Stimulated activated CD4-positive, alpha-beta T cell treated with anti-CD3 and anti-CD28 coated beads, Interleukin-1b, Interleukin-23, amount 100 ng/mL, for 1 hour (primary cell): ENCODE measurements at places on chromosomes 4 and X.

DNA sequence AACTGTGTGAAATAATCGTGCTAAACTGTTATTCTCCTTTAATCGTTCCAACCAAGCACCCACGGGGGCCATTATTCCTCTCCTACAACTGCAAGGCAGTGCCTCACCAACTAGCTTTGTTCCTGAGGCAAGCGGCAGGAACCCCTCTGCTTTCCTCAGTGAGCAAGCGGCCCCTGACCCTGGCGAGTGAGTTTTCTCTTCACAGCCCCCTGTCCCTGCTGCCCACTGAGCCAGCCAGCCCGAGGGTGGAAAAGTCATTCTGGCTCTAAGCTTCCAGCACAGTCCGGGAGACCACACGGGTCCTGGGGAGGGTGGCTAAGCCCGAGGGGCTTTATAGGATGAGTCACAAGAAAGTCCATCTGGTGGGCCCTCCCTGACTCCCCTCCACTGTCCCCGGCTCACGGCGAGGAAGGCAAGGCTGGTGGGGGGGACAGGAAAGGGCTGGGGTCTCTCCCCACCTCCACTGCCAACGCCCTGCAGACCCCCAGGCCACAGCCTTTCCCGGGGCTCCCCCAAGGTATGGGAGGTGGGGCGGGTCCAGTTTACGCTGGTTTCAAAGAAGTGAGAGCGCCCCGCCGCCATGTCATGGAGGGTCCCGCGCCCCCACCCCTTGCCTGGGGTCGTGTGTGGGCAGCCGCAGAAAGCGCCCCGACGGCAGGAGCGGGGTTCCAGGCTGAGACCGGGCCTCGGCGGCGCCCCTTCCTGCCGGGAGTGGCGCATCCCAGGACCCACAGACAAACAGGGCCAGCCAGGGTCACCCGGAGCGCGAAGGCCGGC is 45.0 kb downstream of the CPLX1 start:
- DNase-seq = no peak

- DNase-seq = no peak
Observed at GRCh38 chr4:91577864-91578263, 725.9 kb upstream of the GRID2 start.

GRCh38 chrX:149572743-149573142 is 14.5 kb downstream of the MAGEA9B start:
- DNase-seq = no peak

DNA sequence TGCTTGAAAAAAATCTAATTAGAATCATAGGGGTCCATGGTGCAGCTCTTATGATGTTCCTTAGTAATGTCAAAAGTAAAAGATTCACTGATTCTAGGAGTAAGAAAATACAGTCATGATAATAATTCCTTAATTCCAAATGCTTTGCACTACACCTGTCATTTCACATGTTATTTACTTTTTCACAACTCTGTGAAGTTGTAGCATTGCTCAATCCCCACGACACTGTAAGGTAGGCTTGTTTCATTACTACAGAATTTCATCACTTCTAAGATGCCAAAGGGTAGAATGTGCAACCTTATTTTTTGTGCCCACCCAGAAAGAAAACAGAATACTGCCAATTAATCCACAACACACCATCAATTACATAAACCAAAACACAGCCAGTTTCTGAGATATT is 46.1 kb upstream of the LNX1 start:
- no peak for DNase-seq

GRCh38 chr4:3871181-3871852 is 105.1 kb downstream of the ADRA2C start:
- no peak for DNase-seq
